Lower lobe of right lung (tissue), 2 donors: ENCODE measurements at places on chromosomes 5 and 9. TPM values are rescaled to one million over a fixed set of nuclear protein-coding genes. Genes with fewer than 3 reads are reported as not detected.

The HRH2 gene
- 9.6 TPM for total RNA-seq

The SKP2 gene
- 15.6 TPM for total RNA-seq

The ZDHHC12 gene
- 29.4 TPM for total RNA-seq

DNA sequence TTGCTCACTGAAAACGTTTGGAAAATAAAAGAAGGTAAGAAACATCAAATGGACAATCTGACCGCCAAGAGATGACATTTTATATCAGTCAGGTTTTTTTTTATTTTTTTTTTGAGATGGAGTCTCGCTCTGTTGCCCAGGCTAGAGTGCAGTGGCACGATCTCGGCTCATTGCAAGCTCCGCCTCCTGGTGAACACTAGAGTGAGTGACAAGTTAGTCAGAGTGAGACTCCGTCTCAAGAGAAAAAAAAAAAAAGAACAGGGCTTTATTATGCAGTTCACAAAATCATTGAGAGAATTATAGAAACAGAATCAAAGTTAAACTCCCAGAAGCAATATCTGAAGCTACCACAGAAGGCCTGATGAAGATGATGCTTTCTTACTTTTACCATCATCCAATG, 70.1 kb downstream of the DTWD2 start:
- DNase-seq = no peak
- H3K27me3 ChIP-seq = no peaks in the 10 kb centered on the region
- H3K4me1 ChIP-seq = no peaks in the 10 kb centered on the region

The BRINP1 gene
- 1.5 TPM for total RNA-seq

DNA sequence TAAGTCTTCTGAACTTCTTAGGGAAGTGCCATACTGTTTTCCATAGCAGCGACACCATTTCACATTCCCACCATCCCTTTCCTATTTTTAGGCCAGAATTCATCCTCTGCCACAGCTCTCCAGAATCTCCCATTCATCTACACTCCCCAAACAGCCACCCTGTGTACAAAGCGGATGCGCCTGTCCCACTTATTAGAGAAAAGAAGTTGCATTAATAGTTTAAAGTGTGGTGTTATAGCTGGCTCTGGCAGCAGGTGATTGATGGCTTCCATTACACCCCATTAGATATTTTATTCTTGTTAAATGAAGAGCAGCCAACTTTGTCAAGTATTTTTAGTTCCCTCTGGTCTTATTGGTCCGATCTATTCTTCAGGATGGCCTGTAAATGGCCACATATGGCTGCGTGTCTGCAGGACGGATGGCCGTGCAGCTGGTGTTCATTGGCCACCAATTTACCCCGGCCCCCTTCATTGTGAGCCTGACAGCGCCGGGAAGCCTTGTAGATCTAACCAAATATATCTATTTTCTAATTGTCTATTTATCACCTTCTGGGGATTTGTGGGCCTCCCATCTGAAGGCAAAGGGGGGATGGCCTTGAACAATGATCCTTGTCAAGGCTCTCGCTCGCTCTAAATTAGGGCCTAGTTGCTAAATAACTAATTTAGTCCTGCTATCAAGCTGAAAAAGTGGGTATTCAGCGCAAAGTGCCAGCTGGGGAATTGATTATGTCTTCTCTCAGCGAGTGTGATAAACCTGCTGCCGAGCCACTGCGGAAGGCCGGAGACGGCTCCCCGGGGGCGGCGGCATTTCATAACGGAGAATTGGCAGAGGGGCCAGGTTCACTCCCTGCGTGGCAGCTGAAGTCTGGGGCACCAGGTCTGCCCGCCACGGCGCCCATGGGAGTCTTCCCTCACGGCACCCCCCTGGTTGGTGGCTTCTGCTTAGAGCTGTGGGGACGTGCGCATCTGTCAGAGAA, 141.1 kb downstream of the MELK start:
- H3K4me1 ChIP-seq = no peaks in the 10 kb centered on the region
- H3K27me3 ChIP-seq = no peaks in the 10 kb centered on the region
- H3K4me3 ChIP-seq = no peak overlapping the region
- no peak for DNase-seq
- no peak overlapping the region for H3K27ac ChIP-seq

The RUSC2 gene
- total RNA-seq = 23.6 TPM

GRCh38 chr5:32383065-32383464, 61.5 kb downstream of the ZFR start:
- H3K27ac ChIP-seq = no peak overlapping the region
- no peak for DNase-seq
- no peaks in the 10 kb centered on the region for H3K27me3 ChIP-seq
- H3K4me1 ChIP-seq = no peaks in the 10 kb centered on the region
- H3K4me3 ChIP-seq = no peak overlapping the region

DNA sequence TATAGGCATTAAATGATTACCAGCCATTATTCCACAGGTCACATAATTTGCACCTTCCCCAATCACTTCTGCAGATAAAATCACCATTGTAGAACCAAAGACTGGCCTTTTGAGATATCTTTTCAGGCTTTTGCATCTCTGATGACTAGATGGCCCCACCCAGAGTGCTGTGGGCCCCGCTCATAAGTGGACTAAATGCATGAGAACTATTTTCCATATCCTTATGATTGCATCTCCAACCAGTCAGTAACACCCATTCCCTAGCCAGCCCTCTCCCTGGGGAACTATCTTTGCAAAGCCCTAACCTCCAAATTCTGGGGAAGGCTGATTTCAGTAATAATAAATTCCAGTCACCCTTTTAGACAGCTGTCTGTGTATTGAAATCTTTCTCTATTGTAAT, 53.5 kb upstream of the CDH9 start:
- no peak overlapping the region for H3K4me3 ChIP-seq
- H3K36me3 ChIP-seq = no peaks in the 10 kb centered on the region
- no peak for DNase-seq
- H3K27ac ChIP-seq = no peak overlapping the region
- no peaks in the 10 kb centered on the region for H3K4me1 ChIP-seq

DNA sequence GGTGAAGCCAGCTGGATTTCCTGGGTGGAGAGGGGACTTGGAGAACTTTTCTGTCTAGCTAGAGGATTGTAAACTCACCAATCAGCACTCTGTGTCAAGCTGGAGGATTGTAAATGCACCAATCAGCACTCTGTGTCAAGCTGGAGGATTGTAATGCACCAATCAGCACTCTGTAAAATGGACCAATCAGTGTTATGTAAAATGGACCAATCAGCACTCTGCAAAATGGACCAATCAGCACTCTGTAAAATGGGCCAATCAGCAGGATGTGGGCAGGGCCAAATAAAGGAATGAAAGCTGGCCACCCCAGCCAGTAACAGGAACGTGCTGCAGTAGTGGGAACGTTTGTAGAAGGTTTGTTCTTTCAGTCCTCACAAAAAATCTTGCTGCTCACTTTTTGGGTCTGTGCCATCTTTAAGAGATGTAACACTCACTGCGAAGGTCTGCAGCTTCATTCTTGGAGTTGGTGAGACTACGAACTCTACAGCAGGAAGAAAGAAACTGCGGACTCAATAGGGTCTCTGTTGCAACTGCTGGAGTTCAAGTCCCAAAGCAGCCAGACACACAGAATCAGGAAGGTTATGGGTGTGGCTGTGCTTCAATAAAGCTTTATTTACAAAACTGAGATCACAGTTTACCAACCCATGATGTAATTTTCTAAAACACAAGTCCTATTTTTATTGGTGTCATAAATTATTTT, 145.7 kb upstream of the ERCC6L2 start:
- no peaks in the 10 kb centered on the region for H3K27me3 ChIP-seq
- H3K27ac ChIP-seq = no peak overlapping the region
- H3K36me3 ChIP-seq = no peaks in the 10 kb centered on the region
- no peak for DNase-seq
- H3K4me1 ChIP-seq = peaks cover 4% of the 10 kb centered on the region

GRCh38 chr9:137227054-137227852, at the start of gene RNF224:
Gene RNF224 (plus strand): TSS chr9:137227502. CDS start chr9:137228336, 834 bp downstream.
- peak within 1 kb of the TSS; percentile 6 for H3K4me3 ChIP-seq
- peak; percentile 90 for DNase-seq
- no peaks in the 10 kb centered on the region for H3K36me3 ChIP-seq
- peaks cover 30% of the 10 kb centered on the region for H3K4me1 ChIP-seq

DNA sequence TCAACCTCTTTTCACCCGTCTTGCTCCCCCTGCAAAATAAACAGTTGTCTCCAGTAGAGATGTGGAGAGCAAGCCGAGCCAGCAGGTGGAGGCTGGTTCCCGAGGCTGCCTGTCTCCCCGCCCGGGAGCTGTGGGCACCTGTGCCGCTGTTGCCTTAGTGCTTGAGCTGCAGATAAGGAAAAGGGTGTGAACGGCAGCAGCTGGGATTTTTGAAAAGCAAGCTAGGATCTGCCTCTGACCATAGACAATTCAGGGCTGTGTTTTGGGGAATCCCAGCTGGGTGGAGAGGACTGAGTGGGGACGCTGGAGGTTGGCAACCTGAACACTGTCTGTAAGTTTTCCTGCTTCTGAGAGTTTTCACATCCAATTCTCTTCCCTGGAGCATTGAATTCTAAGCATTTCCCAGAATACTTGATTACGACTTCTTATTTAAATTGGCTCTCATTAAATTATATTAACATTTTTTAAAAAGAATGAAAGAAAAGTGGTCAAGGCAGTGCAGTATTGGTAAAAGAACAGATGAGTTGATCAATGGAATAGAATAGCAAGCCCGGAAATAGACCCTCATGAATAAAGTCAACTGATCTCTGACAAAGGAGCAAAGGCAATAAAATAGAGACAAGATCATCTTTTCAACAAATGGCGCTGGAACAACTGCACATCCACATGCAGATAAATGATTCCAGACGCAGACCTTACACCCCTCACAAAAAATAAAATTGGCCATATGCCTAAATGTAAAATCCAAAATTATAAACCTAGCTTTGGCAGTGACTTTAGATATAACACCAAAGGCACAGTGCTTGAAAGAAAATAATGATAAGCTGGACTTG, 9.7 kb downstream of the WNK2 start:
- H3K4me3 ChIP-seq = no peak overlapping the region
- no peaks in the 10 kb centered on the region for H3K4me1 ChIP-seq
- no peaks in the 10 kb centered on the region for H3K36me3 ChIP-seq

- no peak overlapping the region for H3K4me3 ChIP-seq
- no peaks in the 10 kb centered on the region for H3K36me3 ChIP-seq
- peaks cover 36% of the 10 kb centered on the region for H3K4me1 ChIP-seq
- DNase-seq = peak; percentile 75
These were observed 49.9 kb downstream of the COL15A1 start for GRCh38 chr9:98993570-98993945.

DNA sequence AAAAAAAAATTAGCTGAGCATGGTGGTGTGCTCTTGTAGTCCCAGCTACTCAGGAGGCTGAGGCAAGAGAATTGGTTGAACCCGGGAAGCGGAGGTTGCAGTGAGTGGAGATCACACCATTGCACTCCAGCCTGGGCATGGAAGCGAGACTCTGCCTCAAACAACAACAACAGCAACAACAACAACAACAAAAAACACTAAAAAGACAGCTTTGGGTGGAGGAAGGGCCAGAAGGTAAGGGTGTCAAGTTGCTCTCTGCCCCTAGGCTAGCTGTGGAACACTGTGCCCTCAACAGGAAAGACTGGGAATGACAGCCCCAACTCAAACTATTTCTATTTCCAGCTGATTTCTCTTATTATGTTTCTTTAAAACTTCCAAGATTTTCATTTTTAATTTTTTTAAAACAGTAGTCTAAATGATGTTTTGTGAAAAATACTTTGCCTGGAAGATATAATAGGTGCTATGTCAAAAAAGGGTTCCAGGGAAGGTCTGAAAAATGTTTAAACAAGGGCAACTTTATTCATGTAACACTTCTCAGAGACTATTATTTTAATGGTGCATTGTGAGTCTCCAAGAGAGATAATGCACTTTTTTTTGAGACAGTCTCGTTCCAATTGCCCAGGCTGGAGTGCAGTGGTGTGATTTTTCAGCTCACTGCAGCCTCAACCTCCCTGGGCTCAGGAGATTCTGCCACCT, 29.9 kb downstream of the CLINT1 start:
- no peak overlapping the region for H3K4me3 ChIP-seq
- no peak for DNase-seq
- H3K4me1 ChIP-seq = peaks cover 35% of the 10 kb centered on the region

The PCDHA4 gene
- total RNA-seq = 0.59 TPM

- H3K27ac ChIP-seq = no peak overlapping the region
- H3K4me3 ChIP-seq = no peak overlapping the region
These were observed 16.2 kb downstream of the MTX3 start for GRCh38 chr5:79974886-79975285.

GRCh38 chr5:113067635-113068344, 91.2 kb downstream of the DCP2 start:
- no peak overlapping the region for H3K27ac ChIP-seq
- no peaks in the 10 kb centered on the region for H3K4me1 ChIP-seq
- no peaks in the 10 kb centered on the region for H3K27me3 ChIP-seq
- H3K36me3 ChIP-seq = peaks cover 28% of the 10 kb centered on the region

- DNase-seq = no peak
- no peak overlapping the region for H3K4me3 ChIP-seq
- no peaks in the 10 kb centered on the region for H3K36me3 ChIP-seq
- no peaks in the 10 kb centered on the region for H3K27me3 ChIP-seq
- H3K4me1 ChIP-seq = no peaks in the 10 kb centered on the region
These were observed 21.8 kb upstream of the ANKRD18A start for GRCh38 chr9:38641985-38642864.

GRCh38 chr9:120936011-120936763, 9.6 kb upstream of the TRAF1 start:
- peak overlapping the region; percentile 7 for H3K4me3 ChIP-seq
- peaks cover 67% of the 10 kb centered on the region for H3K4me1 ChIP-seq
- peak overlapping the region; percentile 66 for H3K27ac ChIP-seq

GRCh38 chr5:59097712-59098111, 514.8 kb downstream of the RAB3C start:
- H3K27me3 ChIP-seq = no peaks in the 10 kb centered on the region
- no peak for DNase-seq
- H3K27ac ChIP-seq = no peak overlapping the region
- H3K4me3 ChIP-seq = no peak overlapping the region
- H3K36me3 ChIP-seq = no peaks in the 10 kb centered on the region

The SLC25A2 gene
- 0.71 TPM for total RNA-seq

The ROR2 gene
- 3.8 TPM for total RNA-seq

GRCh38 chr5:157328277-157328912, 62.5 kb downstream of the CYFIP2 start:
- H3K4me3 ChIP-seq = no peak overlapping the region
- no peaks in the 10 kb centered on the region for H3K4me1 ChIP-seq
- H3K27me3 ChIP-seq = no peaks in the 10 kb centered on the region
- DNase-seq = peak; percentile 63
- H3K27ac ChIP-seq = no peak overlapping the region

- no peaks in the 10 kb centered on the region for H3K27me3 ChIP-seq
- H3K27ac ChIP-seq = no peak overlapping the region
- peaks cover 45% of the 10 kb centered on the region for H3K36me3 ChIP-seq
- H3K4me1 ChIP-seq = no peaks in the 10 kb centered on the region
- H3K4me3 ChIP-seq = no peak overlapping the region
- no peak for DNase-seq
These were observed 56.6 kb downstream of the PSMB7 start for GRCh38 chr9:124358631-124359030.

The KIAA0825 gene
- 5.5 TPM for total RNA-seq

GRCh38 chr5:180201051-180201987, 7.7 kb downstream of the RASGEF1C start:
- H3K4me1 ChIP-seq = no peaks in the 10 kb centered on the region
- no peak overlapping the region for H3K4me3 ChIP-seq
- no peak for DNase-seq
- peaks cover 8% of the 10 kb centered on the region for H3K27me3 ChIP-seq

The FLT4 gene
- total RNA-seq = 24.8 TPM
